Ovary (tissue), 10 donors: ENCODE measurements at places on chromosomes 5 and 9. TPM values are rescaled to one million over a fixed set of nuclear protein-coding genes. Genes with fewer than 3 reads are reported as not detected.

DNA sequence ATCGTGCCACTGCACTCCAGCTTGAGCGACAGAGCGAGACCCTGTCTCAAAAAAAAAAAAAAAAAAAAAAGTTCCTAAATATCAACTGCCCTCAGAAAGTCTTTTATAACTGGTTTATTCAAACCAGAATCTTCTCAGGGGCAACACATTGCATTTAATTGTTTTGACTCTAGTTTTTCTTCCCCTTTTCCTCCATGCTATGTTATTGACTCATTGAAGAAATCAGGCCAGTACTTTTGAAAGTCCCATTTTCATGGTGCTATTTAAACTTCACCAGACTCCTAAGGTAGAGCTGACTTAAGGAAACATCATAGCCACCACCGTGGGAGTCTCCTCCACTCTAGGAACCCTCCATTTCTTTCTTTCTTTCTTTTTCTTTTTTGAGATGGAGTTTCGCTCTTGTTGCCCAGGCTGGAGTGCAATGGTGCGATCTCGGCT, 83.1 kb upstream of the IL6ST start:
- no peak for DNase-seq

- no peak for DNase-seq
Measured at GRCh38 chr5:95022967-95023695, 261.8 kb downstream of the MCTP1 start.

Gene SH3TC2
- total RNA-seq = 0.62 TPM

Gene RETREG1
- 5.1 TPM for total RNA-seq

GRCh38 chr5:135821061-135821801, 13.2 kb upstream of the SLC25A48 start:
- DNase-seq = no peak

Gene IFNA21
- not detected for total RNA-seq
